HuH-7.5 (cell line): ENCODE measurements at places on chromosomes 3 and 15.

DNA sequence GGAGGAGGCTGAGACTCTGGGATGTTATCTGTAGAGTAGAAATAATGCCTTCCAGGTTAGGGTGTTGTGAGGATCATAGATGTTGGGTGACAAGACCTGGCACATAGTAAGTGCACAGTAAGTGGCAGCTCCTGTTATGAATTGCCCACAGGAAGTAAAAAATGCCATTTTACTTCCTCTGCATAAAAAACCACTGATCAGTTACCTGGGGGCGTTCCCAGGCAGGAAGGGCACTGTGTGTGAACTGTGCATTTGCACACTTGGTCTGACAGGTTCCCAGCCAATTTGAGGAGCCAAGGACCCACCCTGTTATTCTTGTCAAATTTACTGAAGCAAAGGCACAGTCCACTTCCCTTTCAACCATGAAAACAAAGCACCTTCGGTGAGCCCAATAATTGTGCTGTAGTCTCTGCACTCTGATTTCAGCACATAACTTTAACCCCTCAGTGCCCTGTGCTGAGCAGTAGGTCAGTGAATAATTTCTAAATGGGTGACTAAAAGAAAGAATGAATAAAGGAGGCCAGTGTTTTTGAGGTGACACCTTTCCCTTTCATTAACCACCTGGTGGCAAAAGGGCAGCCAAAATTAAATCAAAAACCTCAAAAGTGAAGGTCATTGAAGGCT lies 85.8 kb upstream of the ARHGEF3 start:
- DNase-seq, result no peak

- DNase-seq, result no peak
These were observed 5.8 kb upstream of the MEX3B start for GRCh38 chr15:82051664-82052063.

- no peak for DNase-seq
These were observed 1.9 kb downstream of the CRABP1 start for GRCh38 chr15:78342021-78342420.

DNA sequence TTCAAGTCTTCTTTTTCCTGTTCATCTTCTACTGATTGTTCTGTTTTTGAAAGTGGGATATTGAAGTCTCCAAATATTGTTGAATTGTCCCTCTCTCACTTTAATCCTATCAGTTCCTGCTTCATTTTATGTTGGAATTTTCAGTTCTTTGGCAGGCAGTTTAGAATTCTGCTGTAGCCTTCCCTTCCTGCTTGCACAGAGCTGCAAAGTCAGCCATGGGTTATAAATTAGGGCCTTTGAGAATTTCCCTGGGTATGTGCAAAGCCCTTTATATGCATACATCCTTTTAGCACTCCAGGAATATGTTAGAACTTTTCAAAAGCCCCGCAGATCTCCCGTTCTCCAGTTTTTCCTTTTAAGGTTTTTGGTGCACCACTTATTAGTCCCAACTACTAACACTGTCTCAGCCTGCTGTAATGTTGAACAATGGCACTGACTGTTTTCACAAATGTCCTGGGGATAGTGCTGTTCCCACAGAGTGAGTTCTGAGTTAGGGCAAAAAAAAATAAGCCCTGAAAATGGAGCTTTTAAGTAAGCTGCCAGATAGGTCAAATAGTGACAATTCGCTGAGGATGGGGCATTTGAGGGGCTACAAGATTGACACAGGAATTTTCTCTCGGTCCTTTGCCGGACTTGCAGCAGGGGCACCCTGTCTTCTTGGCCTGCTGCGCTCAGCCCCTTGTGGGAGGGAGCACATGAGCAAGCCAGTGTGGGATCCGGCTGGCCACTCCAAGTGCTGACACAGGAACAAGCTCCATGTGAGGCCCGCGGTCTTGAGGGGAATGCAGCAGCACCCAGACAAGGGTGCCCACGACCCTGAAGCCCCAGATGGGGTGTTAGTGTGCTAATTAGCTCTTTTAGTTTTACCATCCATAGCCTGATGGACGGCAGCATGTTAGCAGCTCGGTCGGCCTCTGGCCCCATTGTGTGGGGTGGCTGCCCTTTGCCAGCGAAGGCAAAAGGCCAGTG lies 96.0 kb downstream of the VPS8 start:
- DNase-seq, result no peak

DNA sequence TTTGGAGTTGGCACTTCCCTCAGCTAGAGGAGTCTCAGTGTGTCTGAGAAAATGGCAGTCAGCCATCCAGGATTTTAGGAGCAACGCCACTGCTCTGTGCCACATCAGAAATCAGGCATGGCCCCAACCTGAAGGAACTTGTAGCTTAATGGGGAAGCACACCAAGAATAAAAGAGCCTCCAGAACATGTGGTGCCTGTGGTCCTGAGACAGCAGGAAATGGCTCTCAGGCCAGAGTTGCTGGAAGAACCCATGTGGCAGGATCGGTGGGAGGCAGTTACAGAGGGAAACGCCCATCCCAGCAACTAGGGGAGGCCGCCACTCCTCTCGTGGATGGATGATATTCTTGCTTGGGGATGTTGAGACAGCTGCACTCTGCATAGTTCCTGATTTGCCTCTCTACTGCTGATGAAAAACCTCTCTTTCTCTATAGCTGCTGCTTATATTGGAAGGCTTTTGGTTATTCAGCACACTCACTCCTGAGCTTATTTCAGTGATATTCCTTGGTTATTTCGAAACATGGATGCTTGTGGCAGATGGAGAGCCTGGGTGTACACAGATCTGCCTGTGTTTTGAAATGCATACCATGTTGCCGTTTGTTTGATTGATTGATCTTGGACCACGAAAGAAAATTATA lies 52.4 kb downstream of the KLHL25 start:
- no peak for DNase-seq

- no peak for DNase-seq
These were observed 80.7 kb downstream of the GPR156 start for GRCh38 chr3:120204338-120204737.

GRCh38 chr3:123448536-123449101 lies at the start of gene ADCY5:
ADCY5 (minus strand) TSS chr3:123449090; CDS start chr3:123448545, 545 bp downstream.
- DNase-seq, result peak; percentile 66

DNA sequence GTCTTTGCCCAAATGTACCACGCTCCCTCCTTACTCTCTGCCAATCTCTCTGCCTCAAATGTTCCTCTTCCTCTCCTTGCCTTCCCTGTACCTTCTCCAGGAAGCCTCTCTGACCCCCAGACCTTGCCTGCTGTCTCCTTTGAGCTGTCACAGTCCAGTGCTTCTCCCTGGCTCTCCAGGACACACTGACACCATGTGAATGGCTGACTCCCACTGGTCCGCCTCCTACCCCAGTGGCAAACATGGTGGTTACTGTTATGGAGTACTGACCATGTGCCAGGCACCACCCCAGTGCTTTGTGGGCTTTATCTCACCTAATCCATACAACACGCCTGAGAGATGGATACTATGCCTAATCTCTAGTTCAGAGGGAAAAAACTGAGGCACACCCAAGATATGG lies 141.9 kb downstream of the TPRA1 start:
- DNase-seq, result no peak

GRCh38 chr3:6540981-6541380 lies 319.9 kb upstream of the GRM7 start:
- DNase-seq, result no peak

DNA sequence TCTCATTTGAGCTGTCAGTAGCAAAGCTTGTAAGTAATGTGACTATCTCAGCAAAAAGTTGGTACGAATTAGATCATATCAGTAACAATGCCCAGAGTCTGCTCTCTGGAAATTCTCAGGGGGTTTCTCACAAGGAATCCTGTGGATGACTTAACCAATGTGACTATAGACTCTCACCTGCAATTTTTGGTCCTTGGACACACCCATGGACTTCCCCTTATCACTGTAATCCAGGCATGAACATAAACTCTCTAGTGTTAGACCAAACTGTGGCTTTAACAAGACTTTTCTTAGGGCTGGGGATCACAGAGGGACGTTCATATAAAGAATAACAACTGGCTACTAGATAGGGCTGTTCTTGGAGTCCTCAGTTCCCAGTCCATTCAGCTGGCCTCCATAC lies 3.9 kb upstream of the ZNF80 start:
- DNase-seq, result no peak

DNA sequence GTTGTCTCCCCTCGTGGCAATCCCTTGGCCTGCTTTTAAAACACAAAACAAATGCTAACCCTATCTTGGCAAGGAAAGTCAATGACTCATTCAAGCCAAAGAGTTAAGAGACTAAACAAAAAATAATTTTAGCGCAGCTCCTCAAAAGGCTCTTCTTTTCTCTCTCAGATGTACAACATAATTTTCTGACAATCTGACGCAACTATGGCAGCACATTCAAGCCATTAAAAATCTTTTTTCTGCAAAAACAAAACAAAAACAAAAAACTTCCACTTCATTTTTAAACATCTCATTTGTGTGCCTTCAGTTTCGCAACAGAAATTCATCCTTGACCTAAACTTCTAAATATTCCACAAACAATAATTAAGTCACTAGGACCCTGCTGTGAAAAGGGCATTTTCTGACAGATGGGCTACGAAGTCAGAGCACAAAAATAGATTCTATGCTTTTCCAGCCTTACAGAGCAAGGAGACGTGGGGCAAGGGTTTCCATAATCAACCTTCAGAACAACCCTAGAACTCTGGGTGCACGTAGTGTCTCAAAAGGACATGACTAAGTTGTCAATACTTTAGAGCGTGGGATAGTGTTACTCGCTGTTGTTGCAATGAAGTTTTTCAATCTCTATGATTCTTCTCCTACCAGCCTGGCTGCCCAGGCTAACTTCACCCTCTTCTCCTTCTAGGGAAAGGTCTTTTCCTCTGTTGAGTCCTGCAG lies 84.3 kb downstream of the MB21D2 start:
- DNase-seq, result no peak

GRCh38 chr3:138898301-138898700 lies 48.6 kb downstream of the FOXL2 start:
- DNase-seq, result no peak

- no peak for DNase-seq
These were observed 288.1 kb upstream of the GPR149 start for GRCh38 chr3:154718053-154718452.

DNA sequence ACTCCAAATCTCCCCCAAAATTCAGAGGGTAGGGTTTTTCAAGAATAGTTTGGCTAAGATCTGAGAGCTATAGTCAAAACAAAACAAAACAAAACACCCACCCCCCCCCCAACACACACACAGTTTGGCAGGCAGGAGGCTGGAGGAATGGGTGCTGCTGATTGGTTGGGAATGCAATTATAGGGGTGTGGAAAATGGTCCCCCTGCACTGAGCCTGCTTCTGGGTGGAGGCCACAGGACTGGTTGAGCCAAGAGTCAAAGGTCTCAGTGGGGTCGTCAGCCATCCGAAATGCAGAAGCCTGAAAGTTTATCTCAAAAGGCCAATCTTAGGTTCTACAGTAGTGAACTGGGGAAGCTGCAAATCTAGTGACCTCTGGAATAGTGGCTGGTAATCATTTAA lies 2.5 kb upstream of the HACD2 start:
- no peak for DNase-seq

DNA sequence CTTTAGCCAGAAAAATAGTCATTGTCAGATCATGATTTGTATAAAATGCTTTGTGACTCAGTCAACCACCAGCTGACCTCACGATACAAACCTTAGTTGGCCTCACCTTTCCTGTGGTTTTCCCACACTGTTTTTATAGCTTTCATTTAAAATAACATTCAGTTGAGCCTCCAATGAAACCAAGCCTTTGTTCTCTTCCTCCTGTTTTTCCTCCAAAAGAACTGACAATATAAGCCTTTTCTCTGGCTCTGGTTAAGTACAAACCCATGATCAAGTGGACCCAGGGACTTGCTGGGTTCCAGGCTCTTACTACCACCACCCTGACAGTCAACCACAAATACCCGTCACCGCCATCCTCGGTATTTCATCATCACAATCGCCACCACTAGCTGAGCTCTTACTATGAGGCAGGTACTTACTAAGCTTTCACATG lies 81.7 kb downstream of the TAMM41 start:
- no peak for DNase-seq

DNA sequence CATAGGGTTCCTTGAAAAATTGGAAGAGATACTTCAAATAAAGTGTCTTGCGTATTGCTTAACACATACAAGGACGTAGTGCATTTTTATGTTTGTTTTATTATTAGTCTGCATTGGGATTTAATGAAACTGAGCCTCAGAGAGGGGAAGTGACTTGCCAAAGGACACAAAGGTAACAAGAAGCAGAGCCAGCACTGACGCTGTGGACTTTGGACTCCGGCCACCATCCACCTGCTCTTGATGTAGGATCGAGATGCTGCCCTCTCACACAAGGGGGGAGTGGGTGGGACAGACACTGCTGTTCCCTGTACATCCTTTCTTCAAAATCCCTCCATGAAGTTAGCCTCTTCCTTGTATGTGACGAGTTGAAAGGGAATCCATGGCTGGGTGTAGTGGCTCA lies 435.4 kb upstream of the RGMA start:
- no peak for DNase-seq

GRCh38 chr3:15453501-15453900 lies 26.1 kb downstream of the EAF1 start:
- DNase-seq, result no peak

DNA sequence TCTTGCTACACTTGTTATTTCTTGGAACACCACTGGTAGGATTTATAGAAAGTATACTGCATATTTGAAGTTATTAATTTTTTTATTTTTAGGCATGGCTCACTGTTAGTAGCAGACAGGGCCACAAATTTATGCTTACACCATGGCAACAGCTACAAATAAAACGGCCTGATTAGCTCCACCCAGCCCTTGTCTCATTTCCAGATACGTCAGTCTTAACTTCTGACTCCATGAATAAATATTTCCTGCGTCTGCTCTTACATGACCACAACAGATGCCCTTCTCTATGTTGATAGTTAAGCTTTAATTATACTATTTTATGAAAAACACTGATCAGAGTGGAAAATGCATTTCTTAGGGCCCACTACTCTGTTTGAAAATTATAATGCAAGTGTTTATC lies 62.3 kb upstream of the CPOX start:
- DNase-seq, result no peak

DNA sequence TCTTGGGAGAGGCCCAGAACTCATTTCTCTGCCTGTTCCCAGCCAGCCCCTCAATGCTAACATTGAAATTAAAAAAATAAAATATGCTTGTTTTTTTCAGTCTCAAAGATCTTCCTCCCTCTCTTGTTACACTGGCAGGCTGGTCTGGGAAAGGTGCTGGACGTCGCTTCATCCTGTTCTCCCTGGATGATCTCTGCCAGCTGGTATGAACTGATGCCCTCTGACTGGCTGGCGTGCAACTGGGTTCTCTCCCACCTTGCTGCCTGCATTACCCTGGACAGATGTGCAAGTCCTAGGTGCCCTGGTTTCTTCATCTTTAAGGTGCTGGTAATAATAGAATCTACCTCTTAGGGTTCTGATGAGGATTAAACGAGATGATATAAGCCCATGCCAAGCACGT lies 263.9 kb upstream of the PROK2 start:
- DNase-seq, result no peak

- no peak for DNase-seq
These were observed 18.9 kb downstream of the GHRL start for GRCh38 chr3:10273702-10274305.

DNA sequence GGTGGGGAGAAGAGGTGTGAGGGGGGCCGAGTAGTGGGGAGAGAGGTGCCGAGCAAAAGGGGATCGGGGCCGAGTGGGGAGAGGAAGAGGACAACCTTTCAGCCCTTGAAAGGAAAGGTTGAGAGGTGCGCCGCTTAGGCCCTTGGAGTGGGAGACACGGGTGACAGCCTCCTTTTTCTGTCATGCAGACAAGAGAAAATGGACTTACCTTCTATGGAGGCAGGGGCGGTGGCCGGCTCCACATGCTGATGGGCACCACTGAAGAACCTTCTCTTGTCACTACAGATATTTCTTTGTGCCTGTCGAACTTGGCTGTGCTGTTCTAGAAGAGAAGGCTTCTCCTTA lies 421 bp downstream of the KLHL18 start:
- no peak for DNase-seq

- DNase-seq, result peak; percentile 96
These were observed 1.1 kb downstream of the CELSR3 start for GRCh38 chr3:48661501-48662144.
